NCI-H510A (cell line): ENCODE measurements at places on chromosomes 7 and 10.

- DNase-seq: no peak
Observed at GRCh38 chr7:131533566-131534561, 22.6 kb downstream of the PODXL start.

DNA sequence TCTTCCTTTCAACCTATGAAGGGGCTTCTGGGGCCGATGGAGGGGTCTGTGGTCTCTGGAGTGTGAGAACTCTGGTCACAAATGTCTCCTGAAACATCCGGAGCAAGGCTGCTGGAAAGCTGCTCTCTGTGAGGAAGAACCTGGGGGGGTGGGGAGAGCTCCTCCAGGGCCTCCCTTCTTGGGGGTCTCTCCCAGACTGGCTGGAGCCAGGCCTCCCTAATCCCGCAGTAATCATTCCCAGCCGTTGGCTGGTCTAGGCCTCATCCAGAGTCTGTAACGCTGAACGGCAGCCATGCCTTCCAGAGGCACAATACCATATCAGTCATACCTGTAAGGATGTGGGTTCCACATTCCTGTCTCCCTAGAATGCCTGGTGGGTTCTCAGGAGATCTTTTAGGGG, 4.4 kb upstream of the LZTS2 start:
- no peak for DNase-seq

DNA sequence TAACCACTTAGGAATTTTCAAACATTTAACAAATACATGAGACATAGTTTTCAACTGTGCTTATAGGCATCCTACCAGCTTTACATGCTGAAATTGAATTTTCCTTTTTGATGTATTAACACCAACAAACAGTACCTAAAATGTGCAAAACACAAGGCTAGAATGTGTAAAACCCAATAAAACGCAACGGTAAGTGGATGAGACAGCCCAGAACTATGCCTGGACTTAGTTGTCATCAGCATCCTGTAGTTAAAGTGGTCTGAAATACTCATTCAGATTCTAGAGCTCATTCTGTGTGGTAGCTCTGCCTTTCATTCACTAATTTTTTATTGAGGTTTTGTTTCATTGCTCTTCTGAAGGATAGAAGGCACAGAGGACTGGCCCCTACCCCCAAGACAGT, 137.1 kb downstream of the BMPER start:
- no peak for DNase-seq

DNA sequence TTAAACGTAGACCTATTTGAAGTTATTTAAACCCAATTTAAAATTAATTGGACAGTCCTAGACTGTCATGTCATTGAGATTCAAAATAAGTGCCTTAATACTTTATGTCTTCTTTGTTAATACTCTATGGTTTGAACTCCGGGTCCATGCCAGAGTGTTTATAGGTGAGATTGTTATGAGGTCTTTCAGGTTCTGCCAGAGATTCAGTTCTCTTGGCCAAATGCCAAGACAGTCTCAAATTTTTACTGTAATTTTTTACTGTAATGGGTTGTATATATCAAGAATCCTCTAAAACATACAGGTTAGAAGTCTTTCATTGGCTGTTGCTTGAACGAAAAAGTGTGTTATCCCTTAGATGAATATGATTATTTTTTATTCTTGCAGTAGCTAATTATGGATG, 3.9 kb downstream of the ADD3 start:
- DNase-seq: no peak

GRCh38 chr7:93315896-93316295, 83.7 kb downstream of the VPS50 start:
- no peak for DNase-seq

- no peak for DNase-seq
Observed at GRCh38 chr7:129122078-129122750, 22.3 kb upstream of the TSPAN33 start.

DNA sequence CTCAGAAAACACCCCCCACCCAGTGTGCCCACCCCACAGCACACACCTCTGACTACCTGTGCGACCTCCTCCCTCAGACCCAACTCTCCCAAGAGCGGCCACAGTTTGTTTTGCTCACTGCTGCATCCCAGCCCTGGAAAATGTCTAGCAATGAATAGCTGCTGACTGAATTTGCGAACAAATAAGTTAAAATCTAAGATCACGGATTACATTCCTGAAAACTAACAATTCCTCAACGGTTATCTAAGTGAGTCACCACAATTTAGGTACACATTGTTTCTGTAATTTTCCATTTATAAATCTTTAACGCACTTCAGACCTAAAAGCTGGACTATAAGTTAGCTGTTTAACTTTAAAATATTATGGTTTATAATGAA, 235.2 kb downstream of the ZMYND11 start:
- DNase-seq: no peak

DNA sequence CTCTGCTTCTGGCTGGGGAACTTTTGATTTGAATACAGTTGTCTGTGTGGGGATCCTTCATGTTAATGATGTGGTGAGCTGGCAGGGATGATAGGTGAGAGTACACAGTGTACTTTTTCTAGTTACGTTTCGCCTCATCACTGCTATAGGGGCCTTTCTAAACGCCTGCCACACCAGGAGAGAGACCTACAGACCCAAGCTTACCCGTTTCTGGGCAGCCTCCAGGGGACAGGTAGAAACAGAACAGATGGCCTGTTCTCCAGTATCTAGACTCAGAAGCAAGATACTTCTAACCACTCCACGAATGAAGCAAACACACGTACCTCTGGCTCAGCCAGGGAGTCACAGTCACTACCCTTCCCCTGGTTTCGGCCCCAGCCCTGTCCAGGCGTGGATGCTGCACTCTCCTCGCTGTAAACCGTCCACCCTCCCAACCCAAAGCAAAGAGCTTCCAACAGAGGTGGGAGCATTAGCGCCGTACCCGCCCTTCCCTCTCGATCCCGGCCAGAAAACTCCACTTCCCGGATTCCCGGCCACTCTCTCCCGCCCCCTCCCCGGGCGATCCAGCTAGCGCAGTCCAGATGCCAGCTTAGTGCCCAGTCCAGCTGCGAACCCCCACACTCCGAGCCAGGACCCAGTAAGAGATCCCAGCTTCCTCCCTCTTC, 1.2 kb downstream of the CCDC6 start:
- DNase-seq: no peak

DNA sequence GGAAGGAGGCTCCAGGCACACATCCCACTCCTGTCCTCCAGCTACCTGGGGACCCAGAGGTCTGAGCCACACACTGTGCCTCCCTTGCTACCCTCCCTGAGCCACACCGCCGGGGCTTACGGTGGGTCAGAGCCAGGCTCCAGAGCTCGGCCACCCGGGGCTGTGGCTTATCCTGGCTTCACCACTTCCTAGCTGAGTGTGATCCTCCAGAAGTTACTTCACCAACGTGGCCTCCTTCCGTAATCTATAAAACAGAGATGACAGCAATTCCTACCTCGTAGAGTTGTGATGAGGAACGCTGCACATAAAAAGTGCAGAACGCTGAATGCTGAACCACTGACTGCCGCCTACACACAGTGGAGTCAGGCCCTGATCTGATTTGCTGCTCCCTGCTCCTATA, 285.0 kb downstream of the PRPF18 start:
- DNase-seq: no peak

GRCh38 chr10:63761243-63761642, 240.0 kb downstream of the REEP3 start:
- DNase-seq: no peak

DNA sequence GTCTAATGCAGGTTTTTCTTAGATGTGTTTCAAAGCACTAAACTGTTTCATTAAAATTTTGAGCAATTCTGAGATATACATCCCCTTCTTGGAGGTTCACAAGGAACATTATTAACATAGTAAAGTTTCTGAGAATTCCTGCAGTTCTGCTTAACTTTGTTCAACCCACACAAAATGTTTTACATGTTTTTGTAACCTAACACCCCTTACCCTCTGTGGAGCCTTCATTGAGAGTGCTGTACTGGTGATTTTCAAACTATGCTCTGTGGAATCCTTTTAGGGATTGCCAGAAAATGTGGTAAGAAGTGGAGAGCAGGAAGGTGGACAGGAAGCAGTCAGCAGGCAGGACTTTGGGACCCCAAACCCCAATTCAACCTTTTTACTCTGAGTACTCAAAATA, 53.6 kb upstream of the ABCB5 start:
- no peak for DNase-seq

- no peak for DNase-seq
Observed at GRCh38 chr10:129030996-129031843, 435.8 kb upstream of the MGMT start.

DNA sequence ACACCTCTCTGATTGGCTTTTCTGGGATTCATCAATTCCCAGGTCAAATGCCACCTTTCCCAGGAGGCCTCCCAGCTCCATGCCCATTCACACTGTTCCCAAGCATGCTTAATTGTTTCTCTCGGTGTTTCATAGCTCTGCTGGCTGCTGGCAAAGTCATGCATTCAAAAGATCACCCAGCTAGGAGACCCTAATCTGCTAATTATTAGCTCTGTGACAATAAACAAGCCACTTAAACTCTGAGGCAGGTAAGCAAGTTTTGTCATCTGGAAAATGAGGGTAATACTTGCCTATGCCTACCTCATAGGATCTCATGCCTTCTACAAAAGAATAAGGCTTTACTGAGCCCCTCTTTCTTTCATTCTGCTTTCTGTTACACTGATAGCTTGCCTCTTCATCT, 828 bp upstream of the KEL start:
- no peak for DNase-seq

DNA sequence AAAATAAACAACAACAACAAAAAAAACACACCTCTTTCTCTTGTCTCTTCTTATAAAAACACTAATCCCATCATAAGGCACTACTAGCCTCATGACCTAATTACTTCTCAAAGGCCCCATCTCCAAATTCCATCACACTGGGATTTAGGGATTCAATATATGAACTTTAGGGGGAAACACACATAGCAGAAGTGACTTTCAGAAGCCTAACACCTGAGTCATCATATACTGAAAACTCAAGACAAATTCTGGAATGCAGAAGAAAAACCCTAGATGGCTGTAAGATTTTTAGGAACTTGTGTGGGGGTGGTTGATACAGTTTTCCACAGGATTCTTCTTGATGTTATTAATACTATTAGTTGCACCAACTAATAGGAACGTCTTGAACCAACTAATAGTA, 33.7 kb upstream of the CSTF2T start:
- no peak for DNase-seq

- DNase-seq: no peak
Observed at GRCh38 chr10:101687071-101687658, 7.8 kb downstream of the FBXW4 start.

- no peak for DNase-seq
Observed at GRCh38 chr7:135792866-135793265, 44.3 kb upstream of the FAM180A start.

DNA sequence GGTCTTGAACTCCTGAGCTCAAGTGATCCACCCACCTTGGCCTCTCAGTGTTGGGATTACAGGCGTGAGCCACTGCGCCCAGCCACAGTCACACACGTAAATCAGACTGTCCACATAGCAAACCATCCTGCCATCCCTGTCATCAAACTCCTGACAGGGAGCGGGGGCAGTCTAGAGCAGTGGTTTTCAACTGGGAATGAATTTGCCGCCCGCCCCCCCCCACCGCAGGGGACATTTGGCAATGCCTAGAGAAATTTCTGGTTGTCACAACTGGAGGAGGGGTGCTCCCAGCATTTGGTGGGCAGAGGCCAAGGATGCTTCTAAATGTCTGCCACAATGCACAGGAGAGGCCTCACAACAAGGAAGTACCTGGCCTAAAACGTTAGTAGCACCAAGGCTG, 24.1 kb downstream of the CAMK2G start:
- no peak for DNase-seq

- DNase-seq: no peak
Observed at GRCh38 chr10:29407280-29407858, 118.5 kb downstream of the LYZL1 start.

DNA sequence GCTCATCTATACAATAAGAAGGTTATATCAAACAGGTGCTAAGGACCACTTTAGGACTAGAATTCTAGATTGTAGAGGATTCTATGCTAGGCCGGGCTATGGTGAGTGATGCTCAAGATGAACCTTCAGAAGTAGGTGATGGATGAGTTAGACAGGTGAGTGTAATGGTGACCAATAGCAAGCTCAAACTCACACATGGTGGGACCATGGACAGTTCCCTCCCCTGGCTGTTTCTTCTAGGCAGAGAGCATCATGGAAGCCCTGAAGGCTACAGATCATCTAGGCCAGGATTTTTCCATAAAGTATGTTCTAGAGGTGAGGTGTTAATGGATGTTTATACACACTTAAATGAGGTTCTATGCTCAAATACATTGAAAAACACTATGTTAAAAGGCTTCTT, 162.2 kb upstream of the WDR11 start:
- DNase-seq: no peak

GRCh38 chr10:8238986-8239385, 184.5 kb downstream of the GATA3 start:
- DNase-seq: no peak

DNA sequence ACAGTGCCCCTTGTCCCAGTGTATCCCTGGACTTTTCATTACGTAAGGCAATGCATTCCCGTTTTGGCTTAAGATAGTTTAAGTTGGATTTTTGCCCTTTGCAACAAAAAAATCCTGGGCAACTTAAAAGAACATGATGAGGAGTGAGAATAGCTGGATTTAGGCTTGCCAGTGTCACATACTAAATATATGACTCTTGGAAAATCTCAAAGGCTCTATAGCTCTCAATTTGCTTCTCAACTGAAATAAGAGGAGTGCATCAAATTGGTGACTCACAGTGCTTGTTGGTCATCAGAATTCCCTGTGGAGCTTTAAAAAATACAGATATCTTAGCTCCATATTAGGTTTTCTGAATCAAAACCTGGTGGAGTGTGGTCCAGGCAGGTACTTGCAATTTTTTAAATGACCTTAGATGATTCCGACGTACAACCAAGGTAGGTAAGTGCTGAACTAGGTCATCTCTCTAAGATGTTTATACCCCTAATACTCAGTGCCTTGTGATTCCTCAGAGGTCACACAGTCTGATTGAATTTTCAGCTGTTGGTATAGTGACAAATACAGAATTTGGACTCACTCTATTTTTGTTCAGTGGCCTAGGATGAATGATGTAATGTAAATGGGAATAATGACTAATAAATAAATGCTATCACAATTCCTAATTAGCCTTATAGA, 33.9 kb upstream of the ORC5 start:
- no peak for DNase-seq
